ENCODE measurements at places on chromosomes 7 and 10. TPM values are rescaled to one million over a fixed set of nuclear protein-coding genes. Genes with fewer than 3 reads are reported as not detected.

GRCh38 chr10:11285171-11285570 lies 267.5 kb downstream of the CELF2 start:
- H3K27ac ChIP-seq, result no peak overlapping the region
- no peak for DNase-seq
- H3K27me3 ChIP-seq, result no peaks in the 10 kb centered on the region
- H3K4me3 ChIP-seq, result no peak overlapping the region

Gene GPC2
- total RNA-seq, result 5.1 TPM

Gene PRLHR
- not detected for total RNA-seq

Gene CPN1
- not detected for total RNA-seq

Gene C10orf90
- not detected for total RNA-seq

DNA sequence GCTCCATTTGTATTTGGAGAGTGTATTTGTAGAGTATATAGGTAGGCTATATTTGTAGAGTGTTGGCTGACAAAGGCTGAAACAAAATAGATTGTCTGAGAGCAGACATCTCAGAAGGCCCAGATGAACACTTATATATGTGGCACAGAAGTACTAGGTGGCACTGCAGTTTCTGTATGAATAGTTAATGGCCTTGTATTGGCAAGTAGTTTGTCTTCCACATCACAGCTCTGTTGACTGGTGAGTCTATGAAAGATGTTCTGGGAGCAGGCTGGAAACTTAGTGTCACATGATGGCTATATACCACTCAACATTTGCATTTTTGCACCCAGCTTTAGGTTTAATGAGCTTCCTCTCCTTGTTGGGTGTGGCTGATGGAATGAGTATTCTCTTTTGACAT lies 51.9 kb downstream of the CCNY start:
- H3K4me1 ChIP-seq, result peaks cover 49% of the 10 kb centered on the region
- no peak overlapping the region for H3K4me3 ChIP-seq
- DNase-seq, result no peak
- peaks cover 14% of the 10 kb centered on the region for H3K36me3 ChIP-seq

GRCh38 chr10:13594641-13595040 lies 7.9 kb downstream of the PRPF18 start:
- no peak for DNase-seq
- peaks cover 55% of the 10 kb centered on the region for H3K36me3 ChIP-seq
- H3K27me3 ChIP-seq, result no peaks in the 10 kb centered on the region
- no peak overlapping the region for H3K4me3 ChIP-seq

- H3K27ac ChIP-seq, result no peak overlapping the region
- H3K4me3 ChIP-seq, result no peak overlapping the region
- H3K4me1 ChIP-seq, result no peaks in the 10 kb centered on the region
- no peaks in the 10 kb centered on the region for H3K27me3 ChIP-seq
- no peak for DNase-seq
Measured at GRCh38 chr7:158772916-158773315, 56.4 kb downstream of the ESYT2 start.

- DNase-seq, result no peak
- H3K4me3 ChIP-seq, result no peak overlapping the region
- H3K4me1 ChIP-seq, result peaks cover 3% of the 10 kb centered on the region
- H3K27me3 ChIP-seq, result no peaks in the 10 kb centered on the region
Measured at GRCh38 chr10:86284355-86285105, 82.1 kb downstream of the GRID1 start.

Gene CXCL12
- not detected for total RNA-seq

Gene IQCE
- total RNA-seq, result 7.7 TPM

- peaks cover 3% of the 10 kb centered on the region for H3K36me3 ChIP-seq
- H3K4me3 ChIP-seq, result no peak overlapping the region
- H3K27ac ChIP-seq, result no peak overlapping the region
- peaks cover 7% of the 10 kb centered on the region for H3K27me3 ChIP-seq
Measured at GRCh38 chr10:125238682-125239081, 78.3 kb upstream of the CTBP2 start.

GRCh38 chr7:142567201-142568075 lies 181.8 kb upstream of the PRSS1 start:
- H3K27me3 ChIP-seq, result peaks cover 46% of the 10 kb centered on the region
- H3K36me3 ChIP-seq, result no peaks in the 10 kb centered on the region
- H3K4me1 ChIP-seq, result no peaks in the 10 kb centered on the region
- no peak overlapping the region for H3K4me3 ChIP-seq
- no peak overlapping the region for H3K27ac ChIP-seq
